Stimulated activated CD8-positive, alpha-beta memory T cell treated with anti-CD3 and anti-CD28 coated beads, Interleukin-2, amount 100 ng/mL, for 1 hour (primary cell): ENCODE measurements at places on chromosomes 1 and 21.

- DNase-seq: no peak
Measured at GRCh38 chr1:7587108-7587772, 183.9 kb upstream of the VAMP3 start.

GRCh38 chr1:167703557-167703956 is 18.2 kb upstream of the MPZL1 start:
- DNase-seq: no peak

DNA sequence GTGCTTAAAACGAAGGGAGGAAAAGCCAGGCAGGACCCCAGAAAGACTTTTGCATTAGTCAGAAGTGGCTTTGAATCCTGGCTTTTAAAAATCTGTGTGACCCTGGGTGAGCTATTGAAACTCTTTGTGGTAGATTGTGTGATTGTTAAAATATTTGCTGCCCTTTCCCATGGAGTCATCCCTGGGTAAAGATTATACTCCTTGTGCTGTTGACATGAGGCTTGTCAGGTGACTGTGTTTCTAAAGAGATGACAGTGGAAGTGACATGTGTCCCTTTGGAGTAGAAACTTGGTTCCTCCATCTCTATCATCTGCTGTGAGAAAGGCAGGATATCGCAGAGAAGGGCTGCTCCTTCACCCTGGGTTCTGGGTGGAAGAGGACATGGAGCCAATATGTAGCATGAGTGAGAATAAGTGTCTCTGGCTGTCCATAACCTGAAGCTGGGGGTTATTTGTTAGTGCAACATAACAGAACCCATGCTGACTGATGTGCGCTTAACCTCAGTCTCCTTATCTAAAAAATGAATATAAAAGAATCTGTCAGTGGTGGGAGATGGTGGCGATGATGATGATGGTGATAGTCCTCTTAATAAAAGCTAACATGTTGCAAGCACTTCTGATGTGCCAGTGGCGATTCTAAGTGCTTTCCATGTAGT is 187.6 kb downstream of the RHOU start:
- DNase-seq: no peak

DNA sequence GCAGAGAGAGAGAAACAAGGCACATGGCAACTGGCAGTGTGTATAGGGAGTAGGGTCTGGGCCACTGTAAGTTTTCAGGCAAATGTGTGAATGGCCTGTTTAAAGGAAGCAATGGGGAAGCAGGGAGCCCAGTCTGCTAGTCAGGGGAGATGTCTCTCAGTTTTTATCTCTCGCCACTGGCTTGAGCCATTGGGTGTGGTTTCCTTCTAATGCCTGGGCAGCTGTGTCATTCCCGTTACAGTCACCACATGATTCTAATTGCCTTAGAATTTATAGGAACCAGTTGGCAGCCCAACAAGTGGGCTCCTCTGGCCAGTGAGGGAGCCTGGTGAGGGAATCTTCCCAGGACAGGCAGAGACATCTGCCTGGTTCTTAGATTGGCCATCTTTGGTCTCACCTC is 182.4 kb downstream of the DISC1 start:
- DNase-seq: no peak

- no peak for DNase-seq
Measured at GRCh38 chr1:6466023-6466422, at the start of gene TNFRSF25. Gene TNFRSF25 (minus strand): TSS chr1:6466173. CDS start chr1:6466107, 66 bp downstream.

GRCh38 chr1:108611984-108612383 is 48.9 kb downstream of the HENMT1 start:
- DNase-seq: no peak

DNA sequence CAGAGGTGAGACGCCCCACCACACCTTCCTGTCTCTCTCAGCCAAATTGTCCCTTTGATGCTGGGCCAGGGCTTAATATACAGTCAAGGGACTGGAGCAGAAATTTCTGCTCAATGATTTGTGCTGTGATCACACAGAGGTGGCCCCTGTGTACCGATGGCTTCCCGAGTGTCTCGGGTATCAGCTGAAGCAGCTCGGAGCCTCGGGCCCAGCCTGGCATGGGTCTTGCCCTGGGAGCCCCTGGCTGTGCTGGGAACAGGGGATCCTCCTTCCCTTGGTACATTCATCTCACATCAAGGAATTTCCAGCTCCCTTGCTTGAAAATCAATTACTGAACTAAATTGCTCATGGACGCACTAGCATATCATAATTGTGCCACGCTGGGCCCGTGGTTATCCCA is 148.8 kb upstream of the C1orf174 start:
- DNase-seq: no peak

- no peak for DNase-seq
Measured at GRCh38 chr1:145946477-145946986, 11.3 kb downstream of the LIX1L start.
